ENCODE measurements at places on chromosomes 6 and 20.

GRCh38 chr6:137637121-137637520 is 142.9 kb upstream of the OLIG3 start:
- peak; percentile 70 for DNase-seq

DNA sequence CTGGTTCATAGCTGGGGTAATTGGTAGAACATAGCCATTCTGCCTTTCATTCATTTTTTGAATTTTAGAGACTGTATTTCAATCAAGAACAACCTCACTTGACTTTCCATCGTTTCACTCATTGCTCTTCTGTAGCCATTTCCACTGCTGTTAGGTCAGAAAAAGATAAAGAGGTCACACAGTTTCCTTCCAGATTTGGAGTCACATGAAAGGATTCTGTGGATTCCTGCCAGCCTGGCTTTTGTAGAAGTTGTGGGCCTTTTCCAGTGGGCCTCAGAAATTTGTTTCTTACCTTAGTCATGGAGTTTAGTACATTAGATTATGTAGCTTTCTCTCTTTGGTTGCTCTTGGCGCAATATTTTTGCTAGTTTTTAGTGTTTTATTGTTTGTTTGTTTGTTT is 157.8 kb downstream of the SASH1 start:
- no peak for DNase-seq

GRCh38 chr6:18527836-18528743 is 140.9 kb downstream of the RNF144B start:
- DNase-seq = peak; percentile 54

- peak; percentile 30 for DNase-seq
Measured at GRCh38 chr6:134446218-134446848, 128.4 kb upstream of the SGK1 start.

DNA sequence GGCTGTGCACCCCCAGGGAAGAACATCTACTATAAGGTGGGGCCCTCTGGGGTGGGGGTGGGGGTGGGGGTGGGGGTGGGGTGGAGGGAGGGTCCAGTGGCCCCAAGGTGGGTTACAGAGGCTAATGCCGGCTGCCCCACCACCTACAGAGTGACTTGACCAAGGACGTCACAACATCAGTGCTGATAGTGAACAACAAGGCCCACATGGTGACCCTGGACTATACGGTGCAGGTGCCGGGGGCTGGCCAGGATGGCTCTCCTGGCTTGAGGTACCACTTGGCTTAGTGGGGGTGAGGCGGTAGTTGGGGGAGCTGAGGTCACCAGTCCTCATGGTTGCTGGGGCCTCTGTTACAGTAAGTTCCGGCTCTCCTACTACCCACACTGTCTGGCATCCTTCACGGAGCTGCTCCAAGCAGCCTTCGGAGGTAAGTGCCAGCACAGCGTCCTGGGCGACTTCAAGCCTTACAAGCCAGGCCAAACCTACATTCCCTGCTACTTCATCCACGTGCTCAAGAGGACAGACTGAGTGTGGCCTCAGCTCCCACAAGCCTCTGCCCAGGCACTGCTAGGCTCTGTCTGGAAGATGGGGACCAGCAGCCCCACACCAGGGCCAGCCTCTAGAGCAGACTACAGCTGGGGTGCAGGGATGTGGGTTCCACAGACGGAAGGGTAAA is 2.8 kb downstream of the GNMT start:
- no peak for DNase-seq

GRCh38 chr20:11173916-11174315 is 500.1 kb upstream of the JAG1 start:
- no peak for DNase-seq

GRCh38 chr6:99603421-99604165 is 3.0 kb upstream of the PRDM13 start:
- DNase-seq = no peak

- no peak for DNase-seq
Measured at GRCh38 chr6:23006656-23007055, 437.3 kb downstream of the HDGFL1 start.

DNA sequence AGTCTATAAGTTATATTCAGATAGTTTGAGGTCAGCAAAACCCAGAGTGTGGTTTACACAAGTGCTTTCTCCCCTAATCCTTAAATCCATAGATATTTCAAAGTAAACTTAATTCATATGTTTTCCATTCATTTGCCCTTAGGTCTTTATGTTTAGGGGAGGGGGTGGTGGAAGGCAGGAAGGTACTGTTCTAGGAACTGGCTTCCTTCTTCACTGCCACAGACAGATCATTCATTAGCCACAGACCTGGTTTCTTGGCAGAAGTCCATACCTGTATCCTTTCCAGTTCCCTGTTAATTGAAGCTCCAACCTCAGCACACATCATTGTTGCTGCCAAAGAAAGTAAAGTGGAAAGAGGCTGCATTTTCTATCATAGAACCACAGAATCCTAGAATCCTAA is 123.0 kb downstream of the AIG1 start:
- DNase-seq = no peak

- peak; percentile 67 for DNase-seq
Measured at GRCh38 chr6:157535340-157536222, 154.6 kb downstream of the ZDHHC14 start.

DNA sequence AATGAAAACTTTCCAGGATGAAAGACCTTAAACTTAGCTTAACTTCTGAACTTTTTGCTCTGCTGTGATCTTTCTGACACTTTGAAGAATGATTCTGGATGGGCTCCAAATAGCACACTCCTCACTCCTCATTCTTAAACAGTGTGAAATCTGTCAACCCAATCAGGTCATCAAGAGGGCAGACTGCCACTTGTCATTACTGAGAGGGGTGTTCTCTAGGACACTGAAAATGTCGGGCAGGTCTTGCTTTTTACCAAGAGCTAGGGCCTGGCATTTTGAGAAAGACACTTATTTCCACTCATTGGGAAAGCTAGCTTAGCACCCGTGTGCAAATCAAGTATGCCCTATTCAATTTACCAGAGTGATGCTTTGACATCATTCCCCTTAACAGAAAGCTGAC is 122.2 kb downstream of the MTFR2 start:
- no peak for DNase-seq

- no peak for DNase-seq
Measured at GRCh38 chr6:2378046-2378657, 132.7 kb upstream of the GMDS start.

- no peak for DNase-seq
Measured at GRCh38 chr6:117404548-117404947, 21.2 kb downstream of the ROS1 start.

Measured in COLO829 (cell line).